ENCODE measurements at places on chromosomes 6 and 20.

DNA sequence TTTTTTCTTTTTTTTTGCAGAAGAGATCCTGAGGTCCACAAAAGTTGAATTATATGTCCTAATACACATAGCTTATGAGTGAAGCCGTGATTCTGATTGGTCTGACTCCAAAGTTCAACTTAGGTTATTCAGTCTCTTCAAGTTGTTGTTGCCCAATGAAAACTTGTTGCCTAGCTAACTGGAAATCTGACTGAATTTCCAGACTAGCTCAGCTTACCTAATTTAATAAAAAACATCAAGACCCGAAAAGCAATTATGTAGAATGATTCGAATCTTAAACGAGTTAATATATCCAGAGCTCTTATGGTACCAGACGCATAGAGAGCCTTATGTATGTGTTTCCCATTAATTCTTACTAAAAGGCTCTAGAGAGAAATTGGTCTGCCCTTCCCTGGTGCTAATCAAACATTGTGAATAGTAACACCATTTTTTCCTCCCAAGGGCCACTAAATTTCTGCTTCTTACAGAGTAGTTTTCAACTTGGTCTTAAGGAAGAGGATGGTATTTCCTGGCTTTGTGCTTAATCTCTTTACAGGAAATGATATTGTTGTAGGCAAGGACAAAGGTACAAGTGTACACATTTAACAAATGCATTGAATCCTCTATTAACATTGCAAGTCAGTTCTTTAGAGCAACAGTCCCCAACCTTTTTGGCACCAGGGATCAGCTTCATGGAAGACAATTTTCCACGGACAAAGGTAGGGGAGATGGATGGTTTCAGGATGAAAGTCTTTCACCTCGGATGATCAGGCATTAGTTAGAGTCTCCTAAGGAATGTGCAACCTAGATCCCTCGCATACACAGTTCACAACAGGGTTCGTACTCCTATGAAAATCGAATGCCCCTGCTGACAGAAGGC lies 107.9 kb downstream of the TSHZ2 start:
- no peak for ATAC-seq

- no peak for ATAC-seq
Measured at GRCh38 chr6:67121115-67121514, 1414.1 kb upstream of the EYS start.

- peak; percentile 13 for ATAC-seq
Measured at GRCh38 chr6:26044140-26045064, 42.8 kb upstream of the HFE start.

DNA sequence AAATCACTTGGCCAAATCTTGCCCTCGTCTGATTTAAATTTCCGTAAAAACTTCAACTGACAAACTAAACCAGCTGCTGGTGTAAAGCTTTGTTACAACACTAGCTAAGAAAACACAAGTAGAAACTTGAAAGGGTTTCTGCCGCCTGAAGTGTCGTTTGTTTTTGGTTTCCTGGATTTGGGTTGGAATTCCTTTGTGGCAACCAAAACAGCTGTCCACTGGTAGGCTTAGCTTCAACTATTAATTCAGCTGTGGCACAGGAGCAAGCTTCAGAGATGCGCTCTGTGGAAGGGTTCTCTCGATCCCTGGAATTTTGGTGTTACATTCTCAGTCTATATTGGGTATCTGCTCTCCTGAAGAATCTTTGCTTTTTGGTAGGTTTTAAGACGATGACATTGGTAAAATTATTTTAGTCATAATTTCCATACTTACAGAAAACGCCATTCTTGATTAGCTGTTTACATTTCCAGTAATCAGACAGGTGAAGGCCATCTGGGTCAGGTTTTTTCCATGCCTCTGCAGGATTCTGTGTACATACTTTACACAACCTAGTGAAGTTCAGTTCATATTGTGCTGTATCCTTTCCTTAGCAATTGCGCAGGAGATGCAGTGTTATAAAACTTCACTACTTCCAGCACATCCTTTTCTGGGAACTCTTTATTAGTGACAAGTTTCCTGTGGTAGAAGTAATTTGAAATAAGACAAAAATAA lies 29.9 kb upstream of the SAMD3 start:
- ATAC-seq: no peak

DNA sequence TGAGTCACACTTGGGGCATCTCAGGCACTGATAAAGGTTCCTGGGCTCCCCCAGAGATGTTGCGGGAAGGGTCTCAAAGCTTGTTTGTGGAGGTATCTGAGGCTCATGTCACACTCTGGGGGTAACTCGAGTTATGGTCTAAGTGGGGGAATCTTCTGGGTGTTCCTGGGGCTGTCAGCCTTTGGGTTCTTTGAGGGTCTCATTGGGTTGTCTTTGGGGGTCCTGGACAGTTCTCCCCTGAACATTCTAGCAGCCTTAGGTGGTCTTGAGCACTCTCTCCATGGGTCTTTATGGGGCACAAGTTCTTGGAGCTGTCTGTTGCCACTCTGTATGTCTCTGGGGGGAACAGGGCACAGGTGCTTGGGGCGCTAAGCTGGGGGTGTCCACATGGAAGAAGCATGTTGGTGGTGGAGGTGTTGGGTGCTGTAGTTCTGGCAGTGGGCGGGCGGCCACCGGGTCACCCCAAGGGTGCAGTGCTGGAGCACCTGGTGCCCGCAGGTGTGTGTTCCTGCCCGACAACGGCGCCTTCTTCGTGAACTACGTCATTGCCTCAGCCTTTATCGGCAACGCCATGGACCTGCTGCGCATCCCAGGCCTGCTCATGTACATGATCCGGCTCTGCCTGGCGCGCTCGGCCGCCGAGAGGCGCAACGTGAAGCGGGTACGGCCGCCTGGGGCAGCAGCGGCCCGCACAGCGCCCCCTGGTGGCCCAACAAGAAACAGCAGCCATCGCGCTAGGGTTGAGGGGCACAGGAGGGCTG lies 7.1 kb upstream of the CAPN11 start:
- ATAC-seq: peak; percentile 91

DNA sequence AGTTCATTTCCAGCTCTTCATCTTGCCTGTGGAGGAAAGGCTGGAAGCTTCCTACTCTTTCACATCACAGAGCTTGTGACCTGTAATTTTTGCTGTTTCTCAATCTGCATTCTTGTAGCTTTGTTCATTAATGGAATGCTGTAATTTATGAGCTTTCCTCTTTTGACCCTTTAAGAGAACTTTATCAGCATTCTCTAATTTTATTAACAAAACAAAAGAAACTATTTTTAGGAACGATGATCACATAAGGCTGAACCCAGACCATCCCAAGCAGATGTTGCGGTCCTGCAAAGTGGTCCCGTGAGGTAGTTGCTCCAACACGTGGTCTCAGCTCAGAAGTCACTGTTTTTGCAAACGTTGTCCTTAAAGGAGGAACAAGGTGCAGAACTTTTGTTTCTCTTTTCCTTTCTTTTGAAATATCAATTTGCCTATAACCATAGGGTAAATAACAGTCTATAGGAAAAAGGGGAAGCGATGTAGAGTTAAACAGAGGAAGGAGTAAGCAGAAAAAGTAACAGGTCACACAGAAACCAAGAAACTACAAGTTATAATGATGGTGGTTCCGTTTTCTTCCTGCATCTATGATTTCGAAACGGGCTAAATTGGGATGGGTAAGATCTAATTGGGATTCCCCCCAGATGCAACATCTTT lies 121.3 kb upstream of the PHACTR1 start:
- no peak for ATAC-seq

- ATAC-seq: peak; percentile 73
Measured at GRCh38 chr20:60137657-60138245, 179.5 kb downstream of the CDH26 start.

- peak; percentile 30 for ATAC-seq
Measured at GRCh38 chr6:156686301-156686994, 90.7 kb upstream of the ARID1B start.

DNA sequence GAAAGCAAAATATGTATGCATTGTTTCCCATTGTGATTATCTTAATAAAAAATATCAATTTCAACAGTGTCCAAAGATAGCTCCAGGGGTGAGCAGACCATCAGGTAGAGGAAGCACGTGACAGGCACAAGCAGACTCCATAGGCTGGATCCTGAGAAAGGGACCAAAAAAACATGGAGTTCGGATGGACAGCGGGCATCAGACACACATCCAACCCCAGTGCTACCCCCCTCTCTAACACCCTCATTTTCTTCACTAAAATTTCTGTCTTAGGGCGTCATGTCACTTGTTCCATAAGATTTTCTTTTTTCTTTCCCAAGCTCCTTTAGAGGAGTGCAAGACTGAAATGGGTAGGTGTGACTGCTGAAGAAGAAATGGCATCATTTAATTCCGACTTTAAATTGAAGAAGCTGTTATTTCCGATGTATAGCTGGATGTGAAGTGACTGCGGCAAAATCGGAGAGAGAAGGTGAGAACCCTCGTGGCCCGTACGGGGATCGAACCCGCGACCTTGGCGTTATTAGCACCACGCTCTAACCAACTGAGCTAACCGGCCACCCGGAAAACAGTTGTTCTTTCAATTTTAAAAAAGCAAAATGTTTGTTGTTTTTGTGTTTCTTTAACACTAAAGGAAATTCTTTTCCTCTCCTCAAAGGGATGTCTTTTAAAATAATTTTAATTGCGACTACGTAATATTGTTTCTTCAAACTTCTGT lies 10.3 kb upstream of the PRSS16 start:
- peak; percentile 48 for ATAC-seq

DNA sequence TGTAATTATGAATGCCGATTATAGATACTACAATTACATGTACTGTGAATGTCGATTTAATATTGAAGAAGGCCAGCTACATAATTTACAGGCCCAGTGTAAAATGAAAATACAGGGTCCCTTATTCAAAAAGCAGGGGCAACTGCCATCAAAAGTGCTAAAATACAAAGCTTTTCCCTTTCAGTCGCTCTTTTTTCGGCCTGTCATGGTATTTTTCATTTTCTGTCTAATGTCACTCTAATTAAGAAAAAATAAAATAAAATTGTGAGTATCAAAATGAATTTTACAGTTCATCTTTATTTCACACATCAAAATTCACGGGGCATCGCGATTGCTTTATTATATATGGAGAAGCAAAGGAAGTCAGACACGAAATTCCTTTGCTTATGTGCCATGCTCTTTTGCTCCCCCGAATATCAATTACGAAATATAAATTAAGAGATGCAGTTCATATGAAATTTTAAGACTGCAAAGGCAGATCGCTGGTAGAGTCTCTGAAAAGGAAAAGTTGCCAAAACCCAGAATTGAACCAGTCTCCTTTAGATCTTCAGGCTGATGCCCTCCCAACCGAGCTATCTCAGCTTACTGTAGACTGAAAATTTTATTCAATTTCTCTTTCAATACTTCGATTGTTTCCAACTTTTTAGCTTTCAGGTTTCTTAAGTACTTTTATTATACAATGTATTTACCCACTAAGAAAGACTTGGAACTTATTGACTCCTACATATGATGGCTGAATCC lies 197.0 kb downstream of the TRIM27 start:
- ATAC-seq: no peak

- peak; percentile 80 for ATAC-seq
Measured at GRCh38 chr6:52839124-52840055, 1.2 kb downstream of the GSTA5 start.

- no peak for ATAC-seq
Measured at GRCh38 chr20:17298171-17298570, 71.3 kb downstream of the PCSK2 start.

GRCh38 chr20:32585011-32585585 lies at the start of gene NOL4L:
TSS of gene NOL4L (minus strand) at chr20:32585333. CDS start at chr20:32584890, 443 bp downstream.
- ATAC-seq: peak; percentile 41

DNA sequence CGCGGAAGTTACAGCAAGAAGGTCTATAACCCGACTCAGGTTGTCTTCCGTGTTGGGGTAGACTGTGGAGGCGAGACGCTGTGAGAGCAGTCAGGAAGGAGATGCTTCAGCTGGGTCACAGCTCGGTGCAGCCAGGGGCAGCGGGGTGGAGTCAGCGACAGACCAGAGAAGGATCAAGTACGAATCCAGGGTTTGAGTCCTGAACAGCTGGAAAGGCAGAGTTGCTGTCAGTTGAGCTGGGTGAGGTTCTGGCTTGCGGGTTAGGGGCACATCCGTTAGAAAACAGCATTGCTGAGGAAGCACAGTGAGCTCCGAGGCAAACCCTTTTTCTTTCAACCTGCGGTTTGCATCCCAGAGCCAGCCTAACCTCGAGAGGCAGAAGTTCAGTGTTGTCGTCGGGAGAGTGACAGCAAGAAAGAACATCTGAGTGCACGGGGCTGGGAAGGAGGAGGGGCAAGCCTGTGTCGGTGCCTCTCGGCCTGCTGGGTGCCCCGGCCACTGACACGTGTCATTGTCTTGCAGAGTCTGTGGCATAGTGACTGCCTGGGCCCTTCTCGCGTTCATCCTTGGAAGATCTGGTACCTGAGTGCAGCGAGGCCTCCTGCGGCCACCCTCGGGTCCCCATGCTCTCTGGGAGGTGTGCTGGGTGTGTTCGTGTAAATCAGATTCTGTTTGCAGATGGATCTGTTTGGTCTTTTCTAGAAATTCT lies 20.0 kb downstream of the PNLDC1 start:
- peak; percentile 84 for ATAC-seq

DNA sequence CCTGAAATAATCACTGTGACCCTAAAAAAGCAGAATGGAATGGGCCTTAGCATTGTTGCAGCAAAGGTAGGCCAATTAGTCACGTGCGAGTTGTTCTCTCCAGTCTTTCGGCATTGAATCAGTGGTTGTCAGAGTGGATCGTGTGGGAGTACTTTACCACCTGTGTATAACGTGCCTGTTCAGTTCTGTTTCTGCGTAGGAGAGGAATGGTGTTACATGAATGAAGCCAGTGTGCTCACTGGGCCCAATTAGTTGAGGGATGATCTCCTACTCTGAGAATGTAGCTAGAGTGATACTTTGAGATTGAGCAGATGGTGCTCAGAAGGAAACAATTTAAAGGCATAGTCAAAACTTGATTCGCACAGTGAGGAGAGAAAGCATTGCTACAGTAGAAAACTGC lies 72.4 kb upstream of the KIF25 start:
- ATAC-seq: no peak

DNA sequence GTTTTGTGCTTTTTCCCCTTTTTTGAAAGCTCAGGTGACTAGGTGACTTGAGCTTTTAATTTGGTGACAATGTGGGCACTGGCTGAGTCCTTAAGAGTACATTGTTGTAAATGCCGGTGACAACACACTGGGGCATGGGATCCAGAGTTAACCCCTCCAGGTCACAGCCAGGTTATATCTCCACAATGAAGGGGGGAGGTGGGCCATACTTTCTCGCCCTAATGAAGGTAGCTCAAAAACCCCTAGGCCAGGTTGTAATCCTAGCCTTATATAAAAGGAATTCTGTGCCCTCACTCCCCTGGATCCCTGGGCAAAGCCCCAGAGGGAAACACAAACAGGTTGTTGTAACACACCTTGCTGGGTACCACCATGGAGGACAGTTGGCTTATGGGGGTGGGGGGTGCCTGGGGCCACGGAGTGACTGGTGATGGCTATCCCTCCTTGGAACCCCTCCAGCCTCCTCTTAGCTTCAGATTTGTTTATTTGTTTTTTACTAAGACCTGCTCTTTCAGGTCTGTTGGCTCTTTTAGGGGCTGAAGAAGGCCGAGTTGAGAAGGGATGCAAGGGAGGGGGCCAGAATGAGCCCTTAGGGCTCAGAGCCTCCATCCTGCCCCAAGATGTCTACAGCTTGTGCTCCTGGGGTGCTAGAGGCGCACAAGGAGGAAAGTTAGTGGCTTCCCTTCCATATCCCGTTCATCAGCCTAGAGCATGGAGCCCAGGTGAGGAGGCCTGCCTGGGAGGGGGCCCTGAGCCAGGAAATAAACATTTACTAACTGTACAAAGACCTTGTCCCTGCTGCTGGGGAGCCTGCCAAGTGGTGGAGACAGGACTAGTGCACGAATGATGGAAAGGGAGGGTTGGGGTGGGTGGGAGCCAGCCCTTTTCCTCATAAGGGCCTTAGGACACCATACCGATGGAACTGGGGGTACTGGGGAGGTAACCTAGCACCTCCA lies 2.2 kb upstream of the VEGFA start:
- no peak for ATAC-seq

GRCh38 chr20:8722277-8722928 lies 346.5 kb upstream of the PLCB4 start:
- peak; percentile 58 for ATAC-seq

GRCh38 chr6:73177221-73177944 lies 47.9 kb downstream of the KHDC1L start:
- ATAC-seq: no peak
